Suprapubic skin (tissue), 4 donors: ENCODE measurements at places on chromosomes 1 and 21.

DNA sequence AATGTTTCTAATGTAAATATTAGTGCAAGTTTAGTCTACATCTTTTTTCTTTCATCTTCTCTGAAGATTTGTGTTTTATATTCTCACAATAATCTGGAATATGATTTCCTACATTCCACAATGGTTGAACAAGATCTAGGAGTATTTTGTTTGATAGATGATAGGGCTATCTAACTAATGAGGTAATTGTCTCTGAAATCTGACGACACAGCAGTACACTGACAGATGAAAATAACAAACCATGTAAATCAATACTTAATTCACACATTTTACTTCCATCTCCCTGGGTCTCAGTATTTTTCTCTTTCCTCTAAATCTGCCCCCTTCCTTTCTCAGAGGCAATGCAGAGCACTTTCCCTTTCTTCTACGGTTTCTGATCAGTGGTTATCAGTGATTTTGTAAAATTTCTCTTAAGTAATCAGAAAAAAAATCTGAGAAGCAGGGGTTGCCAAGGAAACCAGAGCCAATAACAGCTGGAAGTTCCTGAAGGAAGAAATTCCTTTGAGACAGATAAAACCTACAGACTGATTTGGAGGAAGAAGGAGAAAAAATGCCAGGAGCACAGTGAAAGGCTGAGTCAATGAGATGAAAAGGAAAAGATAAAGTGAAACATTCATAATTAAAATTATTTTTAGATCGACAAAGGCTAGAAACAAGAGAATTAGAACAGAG lies 7.3 kb upstream of the ANKRD13C start:
- DNase-seq: no peak

- DNase-seq: peak; percentile 78
These were observed 36.4 kb upstream of the HHAT start for GRCh38 chr1:210292231-210292871.

DNA sequence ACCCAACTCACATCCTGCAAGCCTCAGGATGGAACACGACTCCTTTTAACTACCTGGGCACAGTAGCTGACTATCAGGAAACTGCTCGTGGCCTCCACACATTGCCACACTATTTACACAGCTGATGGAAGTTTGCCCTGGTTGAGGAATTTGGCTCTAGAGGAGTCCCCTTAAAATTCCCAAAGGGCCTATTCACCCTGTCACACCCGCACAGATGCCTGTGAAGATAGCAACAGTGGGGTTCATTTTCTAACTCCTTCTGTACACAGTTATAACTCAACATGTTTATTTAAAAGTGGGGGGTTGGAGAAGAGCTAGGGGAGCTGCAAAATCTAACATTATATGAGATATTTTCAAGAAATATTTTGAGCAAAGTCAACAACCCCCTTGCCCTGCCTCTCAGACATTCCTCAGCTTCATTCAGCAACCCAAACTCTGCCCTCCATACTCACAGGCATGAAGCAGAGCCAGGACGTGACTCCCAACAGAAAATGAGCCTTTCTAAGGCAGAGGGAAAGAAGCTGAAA lies 35.8 kb upstream of the CCN1 start:
- DNase-seq: no peak

DNA sequence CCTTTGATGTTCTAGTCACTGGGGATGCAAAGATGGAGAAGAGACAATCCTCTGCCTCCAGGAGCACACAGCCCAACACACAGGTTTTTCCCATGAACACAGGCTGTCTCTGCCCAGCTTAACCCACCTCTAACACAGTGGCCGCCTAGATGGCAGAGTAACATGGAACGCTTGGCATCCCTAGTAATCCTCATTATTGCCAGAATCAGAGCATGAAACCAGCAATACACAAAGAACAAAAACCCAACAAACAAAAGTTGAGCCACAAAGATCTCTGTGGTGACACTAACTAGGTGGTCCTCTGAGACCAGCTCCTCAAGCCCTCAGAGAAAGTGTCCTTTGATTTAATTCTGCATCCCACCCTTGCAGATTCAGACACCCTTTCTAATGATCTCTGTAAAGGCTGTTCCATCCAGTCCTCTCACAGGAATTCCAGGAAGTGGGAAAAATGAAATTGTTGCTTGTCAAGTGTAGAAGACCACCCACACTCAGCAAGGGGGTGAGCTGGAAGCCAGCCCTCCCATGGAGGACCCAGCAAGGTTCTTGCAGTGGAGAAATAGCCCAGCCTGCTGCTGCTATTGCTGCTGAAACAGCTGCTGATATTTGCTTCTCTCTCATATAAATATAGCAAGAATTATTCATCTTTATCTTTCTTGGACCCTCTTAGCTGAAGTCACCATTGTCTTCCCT lies 7.4 kb upstream of the ATP2B4 start:
- DNase-seq: no peak

DNA sequence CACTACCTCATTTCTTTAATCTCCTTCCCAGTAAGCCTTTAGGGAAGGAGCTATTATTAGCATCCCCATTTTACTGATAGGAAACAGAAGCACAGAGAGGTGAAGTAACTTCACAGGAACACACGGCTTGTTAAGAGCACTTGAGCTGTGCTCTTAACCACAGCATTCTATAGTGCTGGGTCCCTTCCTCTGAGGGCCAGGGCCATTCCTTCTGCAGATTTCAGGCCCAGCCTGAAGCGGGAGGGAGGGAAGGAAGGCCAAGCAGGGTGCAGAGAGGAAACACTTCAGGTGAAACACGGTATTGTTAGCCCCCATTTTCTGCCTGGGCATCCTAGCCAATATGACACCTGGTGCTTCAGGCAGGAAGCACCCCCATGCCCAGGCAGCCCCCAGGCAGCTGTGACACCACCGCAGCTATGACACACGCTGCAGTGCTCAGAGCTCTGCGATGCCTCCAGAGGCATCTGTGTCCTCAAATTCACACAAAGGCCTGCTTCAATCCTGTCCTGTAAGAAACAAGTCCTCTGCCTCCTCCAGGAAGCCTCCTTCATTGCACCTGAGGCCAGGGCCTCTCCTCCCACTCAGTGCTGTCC lies 4.5 kb upstream of the EXTL1 start:
- no peak for DNase-seq

GRCh38 chr1:73176902-73177301 lies 894.6 kb upstream of the NEGR1 start:
- DNase-seq: no peak

- no peak for DNase-seq
These were observed 1.8 kb downstream of the LAMB3 start for GRCh38 chr1:209650454-209650853.

- no peak for DNase-seq
These were observed 13.0 kb upstream of the CD48 start for GRCh38 chr1:160724465-160725242.

- no peak for DNase-seq
These were observed 96.3 kb upstream of the TMPRSS15 start for GRCh38 chr21:18499761-18500376.

- DNase-seq: no peak
These were observed 148.1 kb downstream of the SPATA46 start for GRCh38 chr1:162228586-162228985.

GRCh38 chr1:99548943-99549605 lies 96.8 kb upstream of the PALMD start:
- DNase-seq: no peak

DNA sequence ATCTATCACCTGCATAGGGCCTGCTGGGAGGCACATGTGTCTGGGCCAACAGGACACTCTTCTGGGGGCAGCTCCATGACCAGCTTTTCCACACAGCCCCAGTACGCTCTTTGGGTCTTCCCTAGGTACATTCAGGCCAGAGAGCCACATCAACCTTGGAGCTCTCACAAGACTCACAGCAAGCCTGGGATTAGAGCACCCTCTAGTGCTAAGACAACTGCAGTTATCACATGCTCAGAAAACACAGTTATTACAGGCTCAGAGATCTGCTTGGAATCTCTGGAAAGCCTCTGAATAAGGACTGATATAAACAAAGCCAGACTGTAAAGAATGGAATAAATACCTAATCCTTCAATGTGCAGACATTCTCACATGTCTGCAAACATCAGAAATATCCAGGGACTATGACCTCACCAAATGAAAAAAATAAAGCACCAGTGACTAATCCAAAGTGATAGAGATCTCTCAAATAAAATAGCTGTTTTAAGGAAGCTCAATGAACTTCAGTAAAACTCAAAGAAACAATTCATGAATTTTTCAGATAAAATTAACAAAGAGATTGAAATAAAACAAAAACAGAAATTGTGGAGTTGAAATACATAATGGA lies 563.9 kb upstream of the NR5A2 start:
- DNase-seq: no peak

GRCh38 chr1:5691795-5692509 lies 300.3 kb downstream of the NPHP4 start:
- DNase-seq: no peak

DNA sequence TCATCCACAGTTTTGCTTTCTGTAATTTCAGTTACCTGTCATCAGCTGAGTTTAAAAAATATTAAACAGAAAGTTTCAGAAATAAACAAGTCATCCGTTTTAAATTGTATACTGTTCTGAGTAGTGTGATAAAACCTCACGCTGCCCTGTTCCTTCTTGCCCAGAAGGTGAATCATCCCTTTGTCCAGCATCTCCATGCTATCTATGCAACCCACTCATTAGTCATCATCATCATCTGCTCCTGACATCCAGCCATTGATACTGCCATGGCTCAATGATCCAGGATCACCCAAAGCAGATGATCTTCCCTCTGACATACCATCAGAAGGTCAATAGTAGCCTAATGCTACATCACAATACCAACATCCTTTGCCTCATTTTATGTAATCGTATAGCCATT lies 198.3 kb downstream of the SLC44A5 start:
- no peak for DNase-seq

- DNase-seq: no peak
These were observed 95.0 kb upstream of the C1orf105 start for GRCh38 chr1:172325531-172325930.

DNA sequence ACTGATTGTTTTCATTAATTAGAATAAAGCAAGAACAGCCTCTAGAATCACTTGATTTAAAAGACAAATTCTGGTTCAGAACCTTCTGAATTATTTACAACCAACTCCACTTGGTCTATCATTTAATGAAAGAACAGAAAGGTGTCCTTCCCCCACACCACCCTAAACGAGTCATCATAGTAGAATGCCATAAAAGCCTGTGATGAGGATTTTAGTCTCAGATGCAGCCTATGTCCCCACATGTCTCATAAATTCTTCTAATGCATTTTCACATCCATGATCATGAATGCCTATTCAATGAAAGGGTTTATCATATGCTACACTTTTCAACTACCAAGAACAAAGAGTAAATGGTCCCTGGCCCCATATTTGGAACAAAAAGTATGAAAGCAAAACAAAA lies 508.1 kb downstream of the DPYD start:
- DNase-seq: no peak

DNA sequence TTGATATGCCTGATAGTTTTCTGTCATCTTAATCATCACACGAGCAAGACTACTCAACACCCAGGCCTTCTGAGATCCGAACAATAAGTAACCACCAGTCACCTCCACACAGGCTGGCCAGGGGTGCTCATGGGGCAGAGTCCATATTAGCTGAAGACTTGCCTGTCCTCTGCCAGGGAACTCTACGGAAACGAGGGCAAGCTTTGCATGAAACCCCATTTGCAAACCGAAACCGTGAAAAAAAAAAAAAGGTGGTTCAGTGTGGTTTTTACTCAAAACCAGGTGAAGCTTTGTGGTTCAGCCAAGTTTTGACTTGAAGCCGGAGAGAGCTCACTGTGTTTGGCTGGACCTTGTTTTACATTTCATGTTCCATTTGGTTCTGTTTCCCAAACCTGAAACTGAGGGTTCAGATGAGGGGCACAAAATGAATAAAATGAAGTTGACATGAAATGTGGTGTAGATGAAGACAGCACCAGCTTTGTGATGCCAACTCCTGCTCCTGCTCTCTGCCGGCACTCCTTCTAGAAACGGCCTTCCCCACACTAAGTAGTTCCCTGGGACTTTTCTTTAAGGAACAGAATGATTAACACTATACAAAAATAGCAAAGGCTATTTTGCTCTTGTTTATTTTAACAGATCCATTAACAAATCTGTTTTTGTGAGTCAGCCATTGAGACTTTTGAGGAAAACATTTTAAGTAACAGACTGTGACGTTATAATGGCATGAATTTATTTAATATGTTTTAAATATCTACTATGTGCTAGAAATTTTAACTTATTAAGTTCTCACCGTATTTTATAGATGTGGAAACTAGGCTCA lies 74.7 kb downstream of the RUNX1 start:
- DNase-seq: no peak

DNA sequence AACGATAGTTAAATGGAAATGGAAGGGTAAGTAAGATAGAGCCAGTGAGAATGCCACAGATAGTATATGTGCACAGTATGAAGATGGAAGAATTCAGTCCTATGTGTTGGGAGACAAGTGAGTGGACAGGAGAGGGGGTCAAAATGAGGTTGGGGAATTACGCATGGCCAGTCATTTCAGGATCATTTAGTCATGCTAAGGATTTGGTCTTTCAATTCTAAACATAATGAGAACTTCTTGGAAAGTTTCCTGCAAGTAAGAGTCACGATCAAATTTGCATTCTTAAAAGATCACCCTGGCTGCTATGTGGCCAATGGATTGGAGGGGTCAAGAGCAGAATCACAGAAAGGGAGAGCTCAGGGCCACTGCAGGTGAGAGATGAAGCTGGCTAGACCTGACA lies 64.0 kb upstream of the KCNK2 start:
- DNase-seq: no peak

GRCh38 chr1:61241411-61241838 lies 159.1 kb downstream of the NFIA start:
- DNase-seq: no peak

GRCh38 chr1:101964708-101965107 lies 32.0 kb downstream of the OLFM3 start:
- no peak for DNase-seq

DNA sequence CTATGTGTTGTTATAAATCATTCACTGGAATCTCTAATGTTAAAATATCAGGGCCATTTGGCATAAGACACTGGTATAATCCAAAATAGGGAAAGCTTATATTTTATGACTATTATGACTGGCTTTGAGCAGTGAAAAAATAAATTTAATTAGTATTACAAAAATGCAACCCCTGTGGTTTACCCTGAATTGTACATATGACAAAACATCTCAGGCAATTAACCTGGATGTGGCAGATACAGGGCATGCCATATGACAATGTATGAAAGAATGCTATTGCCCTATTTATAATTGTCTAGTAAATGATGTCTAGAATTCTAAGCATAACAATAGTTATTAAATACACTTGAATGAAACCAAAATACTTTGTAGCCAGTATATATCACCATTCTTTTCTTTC lies 532.5 kb upstream of the ADGRL4 start:
- no peak for DNase-seq

- no peak for DNase-seq
These were observed 10.9 kb downstream of the ERRFI1 start for GRCh38 chr1:8015036-8015808.
